ENCODE measurements at places on chromosomes 2 and 18. TPM values are rescaled to one million over a fixed set of nuclear protein-coding genes. Genes with fewer than 3 reads are reported as not detected.

The USP40 gene
- total RNA-seq, result 11.0 TPM

The PLCD4 gene
- total RNA-seq, result 0.30 TPM

The DSEL gene
- 0.02 TPM for total RNA-seq

The SPP2 gene
- total RNA-seq, result not detected

The SERPINB4 gene
- total RNA-seq, result not detected

The FN1 gene
- total RNA-seq, result 0.82 TPM
